ENCODE measurements at places on chromosomes 7 and 10.

- DNase-seq: no peak
Measured at GRCh38 chr7:93284908-93285307, 52.7 kb downstream of the VPS50 start.

GRCh38 chr7:25369786-25370185, 141.5 kb upstream of the NPVF start:
- no peak for DNase-seq

DNA sequence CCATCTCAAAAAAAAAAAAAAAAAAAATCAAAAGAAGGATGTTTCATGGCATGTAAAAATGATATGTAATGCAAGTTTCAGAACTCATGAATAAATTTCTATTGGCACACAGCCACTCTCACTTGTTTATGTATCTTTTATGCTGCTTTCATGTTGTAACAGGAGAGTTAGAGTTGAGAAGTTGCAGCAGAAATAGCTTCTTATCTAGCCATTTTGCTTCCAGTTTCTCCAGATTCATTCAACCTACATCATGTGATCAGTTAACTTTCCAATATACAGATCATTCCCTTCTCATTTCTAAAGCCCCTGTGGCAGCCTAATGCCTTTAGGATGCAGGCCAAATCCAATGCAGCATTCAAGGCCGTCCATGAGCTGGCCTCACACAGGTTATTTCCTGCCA, 30.4 kb downstream of the ZNF786 start:
- no peak for DNase-seq

GRCh38 chr10:79411546-79412495, 33.6 kb downstream of the ZCCHC24 start:
- no peak for DNase-seq

DNA sequence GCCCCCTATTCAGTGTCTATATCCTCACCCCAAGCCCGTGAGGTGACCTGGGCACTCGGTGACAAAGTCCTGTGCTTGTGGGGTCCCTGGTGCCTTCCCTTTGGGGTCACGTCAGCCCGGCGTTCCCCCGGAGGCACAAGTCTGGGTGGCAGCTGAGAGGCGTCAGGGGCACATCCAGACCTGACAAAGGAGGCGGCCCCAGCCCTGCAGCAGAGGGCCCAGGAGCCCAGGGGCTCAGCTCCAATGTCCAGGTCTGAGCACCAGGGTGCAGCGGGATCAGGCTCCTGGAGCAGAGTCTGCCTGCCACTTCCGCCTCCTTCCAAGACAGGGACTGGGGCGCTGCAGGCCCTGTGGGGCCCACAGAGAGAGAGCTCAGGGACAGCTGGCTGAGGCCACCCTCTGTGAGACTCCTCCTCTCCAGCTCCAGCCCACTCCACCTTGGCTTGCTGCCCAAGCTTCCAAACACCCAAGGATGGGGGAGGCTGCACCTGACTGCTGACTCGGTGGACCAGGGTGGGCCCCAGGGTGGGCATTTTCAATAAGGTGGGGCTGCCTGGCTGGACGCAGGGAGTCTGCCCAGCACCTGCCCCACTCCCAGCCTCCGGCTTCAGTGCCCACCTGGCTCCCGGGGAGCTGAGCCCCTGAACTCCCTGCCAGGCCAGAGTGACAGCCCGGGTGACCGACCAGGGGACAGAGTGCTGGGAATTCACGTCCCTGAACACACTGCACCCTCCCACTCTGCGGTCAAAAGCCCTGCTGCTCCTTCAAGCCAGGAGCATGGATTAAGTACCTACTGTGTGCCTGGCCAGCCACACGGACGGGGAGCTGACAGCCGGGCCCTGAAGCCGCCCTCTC, 1.0 kb upstream of the KNDC1 start:
- no peak for DNase-seq

DNA sequence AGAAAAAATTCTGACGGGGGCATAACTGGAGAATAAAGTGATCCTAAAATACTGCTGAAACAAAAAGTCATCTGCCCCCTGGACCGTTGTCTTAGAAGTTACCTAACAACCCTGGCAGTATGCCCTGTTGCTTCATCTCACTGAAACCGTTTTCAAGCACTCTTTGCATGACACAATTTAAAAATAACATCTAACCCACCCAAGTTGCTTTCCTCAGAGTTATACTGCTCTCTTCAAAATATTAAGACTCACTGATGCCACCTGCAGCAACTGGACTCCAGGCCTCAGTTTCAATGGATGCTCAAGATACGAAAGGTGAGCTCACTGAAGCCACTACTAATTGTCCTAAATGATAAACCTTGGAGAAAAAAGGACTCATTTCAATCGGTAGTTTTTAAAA, 57.4 kb downstream of the CDK6 start:
- no peak for DNase-seq

DNA sequence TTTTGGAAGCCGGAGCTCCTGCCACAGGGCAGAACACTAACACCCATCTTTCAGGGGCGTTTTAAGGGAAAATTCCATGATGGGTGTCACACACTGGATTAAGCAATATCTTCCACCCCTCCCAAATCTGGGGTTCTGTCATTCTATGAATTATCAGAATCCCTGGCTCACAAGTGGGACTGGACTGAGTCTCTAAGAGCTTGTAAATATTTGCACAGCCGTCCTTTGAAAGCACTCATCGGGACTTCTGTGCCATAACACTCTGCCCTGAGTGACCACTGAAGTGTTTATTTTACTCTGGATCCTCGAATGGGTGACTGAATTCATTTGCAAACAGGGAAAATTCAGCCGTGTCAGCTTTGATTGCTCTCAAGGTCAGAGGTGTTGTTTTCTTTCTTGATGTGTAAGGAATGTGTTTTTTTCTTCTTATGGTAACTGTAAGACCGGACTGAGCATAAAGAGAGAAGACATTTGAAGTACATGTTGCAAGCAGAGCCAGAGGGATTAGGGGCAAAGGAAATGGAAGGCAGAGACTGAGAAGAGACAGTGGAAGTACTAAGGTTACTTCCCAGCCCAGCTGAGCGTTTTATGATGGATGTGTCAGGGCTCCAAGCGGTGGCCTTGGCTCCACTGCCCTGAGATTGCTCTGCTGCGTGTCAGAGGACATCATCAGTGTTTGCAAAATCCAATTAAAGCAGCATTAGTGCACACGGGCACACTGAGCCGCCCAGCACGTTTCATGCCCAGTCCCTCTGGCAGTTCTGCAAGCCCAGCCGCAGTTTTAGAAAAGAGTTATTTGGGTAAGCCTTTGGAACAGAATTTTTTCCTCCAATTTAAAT, 17.7 kb upstream of the GTPBP4 start:
- DNase-seq: no peak

- DNase-seq: no peak
Measured at GRCh38 chr7:29447828-29448227, 115.8 kb upstream of the PRR15 start.

Measured in NCI-H1930 (cell line).